ENCODE measurements at places on chromosomes 12 and 14.

- no peak for DNase-seq
Observed at GRCh38 chr12:93136253-93137055, 207.4 kb upstream of the EEA1 start.

DNA sequence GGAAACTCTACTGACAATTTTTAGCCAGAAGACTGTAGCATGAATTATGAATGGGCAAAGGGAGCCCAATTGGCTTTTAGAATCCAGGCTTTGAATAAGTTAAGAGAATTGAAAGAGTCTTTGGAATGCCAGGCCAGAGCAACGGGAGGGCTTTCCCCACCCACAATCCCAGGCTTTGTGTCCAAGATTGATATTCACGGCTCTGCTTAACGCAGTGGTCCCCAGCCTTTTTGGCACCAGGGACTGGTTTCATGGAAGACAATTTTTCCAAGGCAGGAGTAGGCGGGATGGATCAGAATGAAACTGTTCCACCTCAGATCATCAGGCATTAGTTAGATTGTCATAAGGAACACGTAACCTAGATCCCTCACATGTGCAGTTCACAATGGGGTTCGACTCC lies 79.6 kb downstream of the EPS8 start:
- DNase-seq = no peak

DNA sequence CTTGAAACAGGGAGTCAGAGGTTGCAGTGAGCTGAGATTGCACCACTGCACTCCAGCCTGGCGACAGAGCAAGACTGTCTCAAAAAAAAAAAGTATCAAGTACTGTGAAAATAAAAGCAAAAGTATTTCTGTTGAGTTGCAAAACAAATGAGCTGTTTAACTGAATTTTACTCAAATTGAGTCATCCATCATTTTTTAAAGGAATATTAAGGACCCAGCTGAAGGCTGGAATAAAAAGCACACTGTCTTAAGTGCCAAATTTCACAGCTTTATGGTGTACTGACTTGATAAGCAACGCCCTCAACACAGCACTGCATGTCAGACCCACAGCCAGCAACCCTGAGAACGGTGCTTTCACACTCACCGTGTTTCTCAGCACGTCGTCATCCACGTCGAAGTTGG lies 57.9 kb downstream of the AMN start:
- no peak for DNase-seq

- DNase-seq = no peak
Observed at GRCh38 chr14:105864116-105864515, 337.7 kb downstream of the TMEM121 start.

DNA sequence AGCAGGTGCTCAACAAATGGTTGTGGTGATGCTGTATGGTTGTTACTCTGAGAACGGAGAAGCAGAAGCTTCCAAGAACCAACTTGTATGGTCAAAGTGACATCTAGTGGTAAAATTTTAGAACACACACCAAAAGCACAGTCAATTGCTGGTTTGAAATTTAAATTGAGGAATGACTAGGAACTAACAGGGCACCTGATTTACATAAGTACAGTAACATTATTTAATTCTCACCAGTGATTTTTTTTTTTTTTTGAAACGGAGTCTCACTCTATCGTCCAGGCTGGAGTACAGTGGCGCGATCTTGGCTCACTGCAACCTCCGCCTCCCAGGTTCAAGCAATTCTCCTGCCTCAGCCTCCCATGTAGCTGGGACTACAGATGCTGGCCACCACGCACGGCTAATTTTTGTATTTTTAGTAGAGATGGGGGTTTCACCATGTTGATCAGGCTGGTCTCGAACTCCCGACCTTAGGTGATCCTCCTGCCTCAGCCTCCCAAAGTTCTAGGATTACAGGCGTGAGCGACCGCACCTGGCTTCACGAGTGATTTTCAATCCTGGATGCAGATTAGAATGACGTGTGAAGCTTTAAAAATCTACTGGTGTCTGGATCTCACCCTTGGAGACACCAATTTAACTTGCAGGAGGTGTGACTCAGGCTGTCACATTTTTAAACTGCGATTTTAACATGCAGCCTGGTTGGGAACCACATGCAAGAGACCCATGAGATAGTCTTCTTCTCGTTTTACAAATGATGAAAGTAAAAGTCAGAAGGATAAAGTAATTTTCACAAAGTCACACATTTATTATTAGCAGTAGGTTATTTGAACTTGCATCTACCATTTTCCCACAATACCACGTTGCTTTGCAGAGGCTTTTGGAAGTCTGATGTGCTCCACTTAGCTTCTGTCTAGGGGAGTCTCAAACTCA lies 14.1 kb upstream of the NUMB start:
- DNase-seq = peak; percentile 51

DNA sequence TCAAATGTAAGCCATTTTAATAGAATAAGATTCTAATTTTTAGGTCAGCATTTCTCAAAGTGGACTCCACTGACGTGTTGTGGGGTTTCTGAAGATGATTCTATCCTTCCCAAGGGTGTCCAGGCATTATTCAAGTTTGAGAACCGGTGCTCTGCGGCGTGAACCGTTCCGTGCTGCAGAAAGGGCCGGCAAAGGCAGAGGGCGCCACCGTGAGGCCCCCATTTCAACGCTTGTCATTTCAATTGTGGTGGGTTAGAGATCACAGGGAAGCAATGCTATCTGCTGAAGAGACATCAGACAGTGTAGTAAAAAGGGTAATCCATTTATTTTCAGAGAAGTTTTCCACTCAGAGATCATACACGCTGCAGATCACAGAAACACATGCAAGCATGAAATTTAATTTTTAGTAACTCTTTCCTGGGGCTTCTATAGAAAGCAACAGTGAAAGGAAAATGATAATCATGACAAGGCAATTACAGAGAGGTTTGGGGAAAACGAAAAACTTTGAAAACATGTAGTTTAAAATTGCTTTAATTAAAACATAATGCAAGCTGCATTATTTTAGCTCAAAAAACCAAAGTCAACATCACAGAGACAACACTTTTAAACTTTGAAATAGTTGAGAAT lies 201.7 kb downstream of the EXOC5 start:
- peak; percentile 36 for DNase-seq

GRCh38 chr14:92832137-92832700 lies 38.1 kb downstream of the GOLGA5 start:
- DNase-seq = no peak

- DNase-seq = no peak
Observed at GRCh38 chr12:23564451-23565152, 384.9 kb downstream of the SOX5 start.

DNA sequence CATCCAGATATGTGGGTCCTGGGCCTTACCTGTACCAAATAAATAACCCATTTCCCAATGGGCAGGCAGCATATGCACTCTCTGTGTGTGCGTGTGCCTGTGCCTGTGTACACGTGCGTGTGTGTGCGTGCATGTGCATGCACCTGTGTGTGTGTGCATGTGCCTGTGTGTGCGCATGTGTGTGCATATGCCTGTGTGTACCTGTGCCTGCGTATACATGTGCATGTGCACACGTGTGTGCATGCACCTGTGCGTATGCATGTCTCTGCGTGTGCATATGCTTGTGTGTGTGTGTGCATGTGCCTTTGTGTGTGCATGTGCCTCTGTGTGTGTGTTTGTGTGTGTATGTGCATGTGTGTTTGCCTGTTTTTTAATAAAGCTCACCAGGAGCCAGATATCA lies 197.1 kb downstream of the PHETA1 start:
- no peak for DNase-seq

DNA sequence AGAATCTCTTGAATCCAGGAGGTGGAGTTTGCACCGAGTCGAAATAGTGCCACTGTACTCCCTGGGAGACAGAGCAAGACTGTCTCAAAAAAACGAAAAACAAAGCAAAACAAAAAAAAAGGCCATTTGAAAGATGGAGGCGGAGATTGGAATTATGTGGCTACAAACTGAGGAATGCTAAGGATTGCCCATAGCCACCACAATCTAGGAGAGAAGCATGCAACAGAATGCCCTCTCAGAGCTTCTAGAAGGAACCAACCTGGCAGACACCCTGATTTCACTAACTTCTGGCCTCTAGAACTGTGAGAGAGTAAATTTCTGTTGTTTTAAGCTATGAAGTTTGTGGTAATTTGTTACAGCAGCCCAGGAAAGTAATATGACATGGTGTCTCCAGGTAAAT lies 50.1 kb upstream of the LIMA1 start:
- DNase-seq = no peak

DNA sequence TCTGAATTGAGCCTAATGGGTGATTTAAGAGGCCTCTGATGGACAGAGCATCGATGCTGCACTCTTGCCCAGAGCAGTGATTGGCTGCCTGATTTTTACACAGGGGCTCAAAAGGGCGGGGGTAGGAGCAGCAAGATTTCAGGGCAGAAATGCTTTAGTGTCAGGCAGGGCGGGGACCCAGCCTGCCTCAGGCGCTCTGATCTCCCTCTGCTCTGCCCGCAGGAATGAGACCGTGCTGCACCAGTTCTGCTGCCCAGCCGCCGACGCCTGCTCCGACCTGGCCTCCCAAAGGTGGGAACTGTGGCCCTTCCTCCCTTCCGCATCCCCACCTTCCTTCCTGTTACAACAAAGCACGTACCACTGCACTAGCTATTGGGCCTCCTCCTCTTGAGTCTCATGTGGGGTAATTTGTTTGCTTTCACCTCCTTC lies 32.4 kb downstream of the IQSEC3 start:
- no peak for DNase-seq

Measured in MM.1S (cell line).